ENCODE measurements at places on chromosomes 7 and 10.
A peak's percentile ranks its signal among the peaks of the same experiment; 100 is the strongest.

GRCh38 chr7:132653366-132653930, 77.2 kb upstream of the PLXNA4 start:
- DNase-seq: peak; percentile 94

DNA sequence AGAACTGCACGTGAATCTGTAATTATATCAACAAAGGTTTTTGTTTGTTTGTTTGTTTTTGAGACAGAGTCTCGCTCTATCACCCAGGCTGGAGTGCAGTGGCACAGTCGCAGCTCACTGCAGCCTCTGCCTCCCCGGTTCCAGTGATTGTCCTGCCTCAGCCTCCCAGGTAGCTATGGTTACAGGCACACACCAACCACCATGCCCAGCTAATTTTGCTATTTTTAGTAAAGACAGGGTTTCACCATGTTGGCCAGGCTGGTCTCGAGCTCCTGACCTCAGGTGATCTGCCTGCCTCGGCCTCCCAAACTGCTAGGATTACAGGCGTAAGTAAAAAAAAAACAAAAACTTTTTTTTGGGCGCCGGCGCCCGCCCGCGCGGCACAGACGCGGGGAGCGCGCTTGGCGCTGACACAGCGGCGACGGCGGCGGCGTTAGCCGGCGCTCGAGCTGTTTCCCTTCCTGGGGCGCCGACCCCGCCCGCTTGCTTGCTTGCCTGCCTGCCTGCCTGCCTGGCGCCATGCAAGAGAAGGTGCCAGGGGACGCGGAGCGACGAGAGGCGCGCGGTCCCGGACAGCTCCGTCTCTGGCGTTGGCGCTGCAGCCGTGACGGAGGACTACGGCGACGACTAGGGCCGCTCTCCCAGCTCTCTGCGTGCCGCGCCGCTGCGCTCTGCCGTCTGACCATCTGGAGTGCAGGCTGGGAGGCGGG, 171.4 kb upstream of the NUPR2 start:
- no peak for DNase-seq

GRCh38 chr10:7611909-7612308, 54.9 kb downstream of the ITIH5 start:
- DNase-seq: no peak

GRCh38 chr10:97736403-97736901, 476 bp upstream of the ZFYVE27 start:
- DNase-seq: no peak

GRCh38 chr7:24504040-24504439, 69.2 kb upstream of the PALS2 start:
- no peak for DNase-seq

GRCh38 chr10:118729641-118730258, 25.0 kb downstream of the CACUL1 start:
- peak; percentile 69 for DNase-seq

DNA sequence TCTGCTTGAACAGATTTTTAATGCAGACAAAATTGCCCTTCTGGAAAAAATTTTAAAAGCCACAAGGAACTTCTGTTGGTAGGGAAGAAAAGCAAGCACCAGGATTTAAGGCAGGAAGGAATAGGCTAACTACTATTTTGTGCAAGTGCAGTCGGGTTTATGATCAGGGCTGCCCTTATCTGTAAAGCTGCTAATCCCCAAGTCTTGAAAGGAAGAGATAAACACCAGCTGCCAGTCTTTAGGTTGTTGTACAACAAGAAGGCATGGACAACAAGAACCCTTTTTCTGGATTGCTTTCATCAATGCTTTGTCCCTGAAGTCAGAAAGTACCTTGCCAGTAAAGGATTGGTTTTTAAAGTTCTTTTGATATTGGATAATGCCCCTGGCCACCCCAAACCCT, 40.7 kb downstream of the RALA start:
- no peak for DNase-seq

- DNase-seq: peak; percentile 51
Measured at GRCh38 chr7:92634924-92635519, 44.8 kb upstream of the FAM133B start.

DNA sequence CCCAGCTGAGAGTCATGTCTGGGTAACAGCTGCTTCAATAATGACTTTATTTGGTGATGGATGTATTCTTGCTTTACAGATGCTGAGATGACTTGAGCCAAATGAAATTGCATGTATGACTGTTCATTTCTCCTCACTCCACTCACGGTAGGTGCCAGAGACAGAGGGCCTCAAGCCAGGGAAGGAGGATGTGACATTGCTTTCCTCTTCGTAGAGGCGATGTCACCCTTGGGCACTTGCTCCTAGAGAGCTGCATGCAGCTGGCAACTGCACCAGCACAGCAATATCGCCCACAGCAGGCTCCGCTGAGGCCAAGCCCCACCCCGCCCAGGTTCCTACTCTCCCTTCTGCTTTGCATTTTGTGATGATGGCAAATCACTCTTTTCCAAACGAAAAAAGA, 116.6 kb upstream of the AOAH start:
- no peak for DNase-seq

- no peak for DNase-seq
Measured at GRCh38 chr7:28738412-28738811, 219.7 kb downstream of the TRIL start.

DNA sequence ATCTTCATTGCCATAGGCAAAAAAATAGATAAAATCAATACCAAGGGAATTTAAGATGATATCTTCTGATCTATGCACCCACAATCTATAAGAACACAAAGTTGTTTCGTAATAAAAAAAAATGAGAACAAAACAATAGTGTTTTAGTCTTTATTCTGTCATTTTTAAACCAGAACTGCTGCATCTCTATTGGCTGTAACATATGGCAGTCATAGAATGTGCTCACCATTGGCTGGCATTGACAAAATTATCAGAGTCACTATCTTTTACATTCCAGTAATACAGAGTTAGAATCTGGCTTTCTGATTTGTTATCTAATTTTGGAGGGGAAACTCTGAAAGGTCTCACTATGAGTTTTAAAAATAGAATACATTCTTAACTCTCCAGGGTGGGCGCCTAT, 138.6 kb upstream of the CCDC6 start:
- no peak for DNase-seq

GRCh38 chr7:127598318-127598717, 4.8 kb downstream of the FSCN3 start:
- no peak for DNase-seq

DNA sequence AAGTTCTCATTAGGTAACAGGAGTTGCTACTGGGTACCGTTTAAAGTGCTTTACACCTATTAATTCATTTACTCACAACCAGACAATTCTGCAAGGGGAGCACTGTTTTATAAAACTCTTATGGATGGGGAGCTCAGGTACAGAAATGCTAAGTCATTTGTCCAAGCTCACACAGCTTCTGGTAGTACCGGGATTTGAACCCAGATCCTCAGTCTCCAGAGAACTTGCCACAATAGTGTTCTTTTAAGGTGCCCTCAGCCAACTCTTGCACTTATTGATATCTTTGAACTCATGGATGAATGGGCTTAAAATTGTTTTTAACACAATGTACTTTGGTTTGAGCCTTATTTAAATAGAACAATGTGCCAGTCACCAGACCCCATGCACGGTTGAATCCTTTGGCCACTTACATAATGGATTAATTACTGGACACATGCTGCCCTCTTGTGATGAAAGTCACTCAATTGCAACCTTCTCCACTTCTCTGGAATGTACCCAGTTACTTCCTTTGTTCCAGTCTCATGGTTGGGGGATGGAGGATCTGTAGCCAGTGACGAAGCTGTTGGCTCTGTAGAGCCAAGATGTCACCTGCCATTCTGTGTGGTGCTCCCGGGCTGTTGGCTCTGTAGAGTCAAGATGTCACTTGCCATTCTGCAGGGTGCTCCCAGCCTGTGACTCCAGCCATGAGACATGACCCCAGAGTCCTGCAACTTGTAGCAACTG, 65.6 kb downstream of the NOD1 start:
- peak; percentile 47 for DNase-seq

DNA sequence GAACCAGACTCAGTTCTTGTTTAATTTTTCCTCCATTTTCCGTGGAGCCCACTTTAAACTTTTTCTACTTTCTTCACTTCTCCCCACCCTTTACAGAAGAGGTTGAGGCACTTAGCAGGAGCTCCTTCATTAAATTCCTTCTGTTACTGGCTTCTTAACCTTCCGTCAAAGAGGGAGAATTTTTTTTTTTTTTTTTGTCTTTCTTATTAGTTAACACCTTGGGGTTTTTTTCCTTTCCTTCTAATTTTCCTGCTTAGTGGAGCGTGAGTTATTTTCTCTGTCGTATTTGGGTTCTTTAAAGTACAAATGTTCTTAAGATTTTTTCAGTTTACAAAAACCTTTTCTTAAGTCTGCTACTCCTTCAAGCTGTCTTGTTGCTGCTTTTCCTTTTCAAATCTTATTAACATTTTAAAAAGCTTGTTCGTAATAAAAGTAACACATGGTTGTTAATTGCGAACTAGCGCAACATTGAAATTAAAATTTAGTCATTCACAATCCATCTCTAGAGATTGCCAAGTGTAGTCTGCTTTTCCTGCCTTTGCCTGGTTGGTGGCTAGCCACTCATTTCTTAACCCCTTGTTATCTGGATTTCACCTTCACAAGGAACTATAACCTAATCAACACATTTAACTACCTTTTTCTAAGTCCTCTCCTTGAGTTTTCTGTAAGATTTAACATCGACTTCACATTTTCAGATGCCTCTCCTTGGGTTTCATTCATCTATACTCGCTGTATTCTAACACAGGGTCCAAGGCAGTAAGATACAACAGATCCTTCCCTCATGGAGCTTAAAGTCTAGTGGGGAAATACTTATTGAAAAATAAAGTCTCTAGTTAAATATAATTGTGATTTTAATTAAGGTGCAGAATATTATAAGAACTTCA, 2.0 kb downstream of the BMPR1A start:
- DNase-seq: no peak

DNA sequence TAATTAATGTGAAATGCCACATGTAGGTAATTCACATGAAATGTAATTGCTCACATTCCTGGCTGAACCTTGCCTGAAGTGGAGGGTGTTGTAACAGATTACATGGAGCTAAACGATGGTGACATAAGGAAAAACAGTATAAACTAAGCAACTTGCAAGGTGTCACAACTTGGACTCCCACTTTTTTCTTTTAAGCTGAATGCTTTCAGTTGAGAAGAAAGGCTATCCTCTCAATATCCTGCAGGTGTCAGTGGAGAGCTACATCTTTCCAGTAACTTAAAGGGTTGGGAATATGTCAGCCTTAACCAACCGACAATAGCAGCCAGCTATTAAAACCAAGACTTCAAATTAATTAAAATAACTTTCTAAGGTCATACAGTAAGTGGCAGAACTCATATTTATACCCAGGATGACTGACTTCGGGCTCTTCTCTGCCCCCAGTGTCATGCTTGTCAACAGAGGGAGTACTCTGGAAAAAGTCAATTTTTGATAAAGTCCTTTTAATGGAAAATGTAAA, 33.7 kb downstream of the NRBF2 start:
- peak; percentile 86 for DNase-seq

DNA sequence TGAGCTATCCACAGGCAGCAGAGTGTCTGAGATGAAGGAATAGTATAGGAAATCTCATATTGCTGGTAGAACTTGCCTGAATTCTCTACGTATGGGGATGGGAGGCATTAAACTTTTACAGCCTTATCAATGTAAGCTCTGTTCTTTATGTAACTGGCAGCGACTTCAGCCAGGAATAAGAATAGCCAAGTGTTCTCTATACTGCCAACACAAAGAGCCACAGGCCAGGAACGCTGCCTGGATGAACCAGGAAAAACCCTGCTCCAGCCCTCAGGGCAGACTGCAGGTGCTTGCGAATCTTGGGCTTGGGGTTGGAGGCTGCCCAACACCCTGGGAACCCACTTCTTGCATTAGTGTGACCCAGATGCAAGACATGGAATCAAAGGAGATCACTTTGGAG, 6.1 kb upstream of the OLAH start:
- DNase-seq: no peak

GRCh38 chr10:1611936-1612550, 125.3 kb downstream of the ADARB2 start:
- no peak for DNase-seq

DNA sequence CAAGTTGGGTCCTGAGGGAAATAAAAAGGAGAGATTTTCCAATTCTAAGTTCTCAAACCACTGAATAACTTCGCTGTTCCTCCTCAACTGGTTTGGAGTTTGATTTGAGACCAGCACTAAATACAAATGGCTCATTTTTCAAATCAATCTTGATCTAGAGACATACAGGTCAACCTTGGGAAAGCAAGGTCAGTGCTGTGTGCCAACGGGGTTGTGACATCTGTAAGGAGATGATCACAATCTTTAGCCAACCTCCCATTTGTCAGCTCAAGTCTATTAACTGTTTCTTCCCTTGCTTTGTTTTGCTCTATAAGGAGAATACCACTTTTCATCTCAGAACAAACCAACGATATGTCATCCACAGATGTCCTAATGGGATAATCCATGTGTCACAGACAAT, 131.1 kb downstream of the TAX1BP1 start:
- DNase-seq: no peak

- peak; percentile 2 for DNase-seq
Measured at GRCh38 chr10:14173706-14174594, 156.8 kb downstream of the FRMD4A start.

GRCh38 chr7:6395898-6396595, 51.7 kb downstream of the DAGLB start:
- DNase-seq: no peak

- DNase-seq: no peak
Measured at GRCh38 chr7:104940023-104940710, 73.8 kb upstream of the KMT2E start.

- DNase-seq: no peak
Measured at GRCh38 chr10:131070856-131071255, 240.7 kb downstream of the TCERG1L start.

DNA sequence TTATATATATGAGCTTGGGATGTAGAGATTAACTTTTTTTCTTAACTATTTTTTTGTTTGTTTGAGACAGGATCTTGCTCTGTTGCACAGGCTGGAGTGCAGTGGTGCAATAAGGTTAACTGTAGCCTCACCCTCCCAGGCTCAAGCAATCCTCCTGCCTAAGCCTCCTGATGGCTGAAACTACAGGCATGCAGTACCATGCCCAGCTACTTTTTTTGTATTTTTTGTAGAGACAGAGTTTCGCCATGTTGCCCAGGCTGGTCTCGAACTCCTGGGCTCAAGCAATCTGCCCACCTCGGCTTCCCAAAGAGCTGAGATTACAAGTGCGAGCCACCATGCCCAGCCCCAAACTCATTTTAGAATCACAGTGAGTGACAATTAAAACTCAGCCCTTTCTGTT, 105.2 kb downstream of the CUBN start:
- DNase-seq: no peak

GRCh38 chr7:101386558-101387231, 24.0 kb downstream of the COL26A1 start:
- DNase-seq: peak; percentile 28

DNA sequence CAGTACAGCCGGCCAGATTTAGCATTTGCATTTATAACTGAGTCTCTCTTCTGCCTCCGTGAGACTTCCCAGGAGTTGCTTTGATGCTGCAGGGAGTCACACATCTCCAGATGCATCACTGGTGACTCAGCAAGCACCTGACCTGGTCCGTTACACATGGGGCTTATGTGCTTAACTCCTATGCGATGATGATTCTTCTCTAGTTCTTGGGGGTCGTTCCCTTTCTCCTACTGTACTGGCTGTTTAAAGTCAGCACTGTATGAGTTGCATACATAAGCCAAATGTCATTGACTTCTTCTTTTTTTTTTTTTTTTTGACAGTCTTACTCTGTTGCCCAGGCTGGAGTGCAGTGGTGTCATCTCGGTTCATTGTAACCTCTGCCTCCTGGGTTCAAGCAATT, 13.0 kb upstream of the AKR1E2 start:
- no peak for DNase-seq

- DNase-seq: no peak
Measured at GRCh38 chr7:118420888-118421287, 196.4 kb downstream of the ANKRD7 start.

- no peak for DNase-seq
Measured at GRCh38 chr7:116582806-116583444, 58.1 kb downstream of the CAV1 start.

- DNase-seq: no peak
Measured at GRCh38 chr10:96814264-96814663, 17.8 kb upstream of the LCOR start.
